Spleen (tissue), 13 donors: ENCODE measurements at places on chromosomes 5 and 9. TPM values are rescaled to one million over a fixed set of nuclear protein-coding genes. Genes with fewer than 3 reads are reported as not detected.

Gene WDR38
- not detected for total RNA-seq

Gene SPAG8
- total RNA-seq = 4.5 TPM

Gene FAXDC2
- 16.1 TPM for total RNA-seq

DNA sequence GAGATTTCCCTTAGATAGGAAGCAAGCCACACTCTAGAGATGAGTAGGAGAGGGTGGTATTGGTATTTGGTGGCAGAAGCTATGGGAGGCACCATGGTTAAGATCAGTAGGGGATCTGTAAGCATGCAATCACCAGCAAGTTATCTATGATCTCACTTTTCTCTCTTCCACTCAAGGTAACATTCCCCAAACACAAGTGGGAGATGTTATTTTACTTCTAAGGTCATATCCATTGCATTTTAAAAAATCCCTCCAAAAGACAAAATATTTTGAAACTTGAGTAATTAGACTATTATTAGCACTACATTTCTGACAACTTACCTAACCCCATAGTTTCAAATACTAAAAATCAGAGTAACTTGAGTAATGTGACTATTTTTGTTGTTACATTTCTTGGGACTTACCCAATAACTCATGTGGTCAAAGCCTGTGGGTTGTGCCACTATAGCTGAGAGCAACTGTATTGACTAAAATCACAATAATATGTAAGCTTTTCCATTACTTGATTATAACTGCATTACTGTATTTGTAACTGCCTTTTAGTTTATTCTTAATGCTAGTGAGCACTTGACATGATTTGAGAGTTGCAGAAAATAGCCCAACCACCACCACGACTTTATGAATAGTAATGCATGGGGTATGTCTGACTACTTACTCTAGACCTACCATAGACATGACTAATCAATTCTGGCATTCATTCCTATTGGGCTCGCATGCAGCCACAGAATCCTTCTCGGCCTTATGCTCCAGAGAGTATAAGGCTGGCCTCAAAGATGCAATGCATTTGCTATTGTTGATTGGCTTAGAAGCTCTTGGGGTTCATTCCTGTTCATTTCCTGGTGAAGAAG lies 264.7 kb downstream of the TRIM32 start:
- DNase-seq = no peak

DNA sequence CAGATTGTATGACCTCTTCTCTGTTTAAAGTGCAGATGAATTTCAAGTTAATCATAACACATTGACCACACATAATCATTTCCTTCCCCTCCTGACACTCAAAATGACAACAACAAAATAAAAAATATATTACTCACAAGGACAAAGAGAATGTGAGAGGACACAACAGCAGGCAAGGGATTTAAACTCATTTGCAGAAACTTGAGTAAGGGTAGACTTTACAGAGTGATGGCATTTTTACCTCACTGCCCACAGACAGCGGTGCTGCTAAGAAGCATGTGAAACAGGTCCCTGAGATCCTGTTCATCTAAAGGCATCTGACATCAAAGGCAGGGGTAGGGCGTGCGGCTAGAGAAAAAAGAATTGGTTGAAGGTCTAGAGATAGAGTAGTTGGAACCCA lies 99.0 kb downstream of the TRIM36 start:
- DNase-seq = no peak

GRCh38 chr5:135329913-135330797 lies 68.9 kb downstream of the MACROH2A1 start:
- DNase-seq = no peak

Gene ENTREP1
- total RNA-seq = 2.6 TPM
